Right kidney (tissue), 9 donors: ENCODE measurements at places on chromosomes 13 and 19.

- no peak for DNase-seq
These were observed 157.7 kb downstream of the ATP8A2 start for GRCh38 chr13:25529425-25529824.

DNA sequence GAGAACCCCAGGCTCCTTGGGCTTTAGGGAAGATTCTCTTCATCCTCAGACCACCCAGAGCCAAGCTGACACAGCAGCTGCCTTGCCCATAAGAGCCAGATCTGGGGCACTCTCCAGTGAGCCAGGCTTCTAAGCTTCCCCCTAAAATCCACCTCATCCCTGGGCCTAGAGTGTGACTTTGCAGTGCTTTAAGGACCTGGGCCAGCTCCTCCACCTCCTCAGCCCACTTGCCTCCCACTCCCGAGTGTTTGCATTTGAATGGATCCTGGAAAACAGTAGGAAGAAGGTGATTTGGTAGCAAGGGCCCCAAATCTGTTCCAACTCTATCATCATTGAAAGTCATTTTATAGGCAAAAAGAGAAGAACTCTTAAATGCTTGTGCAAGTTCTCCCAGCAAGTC is 108.7 kb upstream of the UBL3 start:
- DNase-seq = no peak

DNA sequence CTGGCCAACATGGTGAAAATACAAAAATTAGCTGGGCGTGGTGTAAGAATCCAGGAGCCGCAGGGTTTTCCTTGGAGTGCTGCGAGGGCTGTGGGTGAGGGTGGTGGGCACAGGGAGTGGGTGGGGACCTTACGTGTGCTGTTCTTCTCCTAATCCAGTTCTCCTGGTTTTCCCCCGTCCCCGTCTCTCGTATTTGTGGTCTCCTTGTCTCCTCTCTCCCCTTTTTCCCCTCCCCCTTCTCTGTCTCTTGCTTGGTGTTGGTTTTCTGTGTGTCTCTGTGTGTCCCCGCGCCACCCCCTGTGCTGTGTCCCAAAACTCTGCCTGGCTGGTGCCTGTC is 1.7 kb downstream of the SELENOW start:
- no peak for DNase-seq

DNA sequence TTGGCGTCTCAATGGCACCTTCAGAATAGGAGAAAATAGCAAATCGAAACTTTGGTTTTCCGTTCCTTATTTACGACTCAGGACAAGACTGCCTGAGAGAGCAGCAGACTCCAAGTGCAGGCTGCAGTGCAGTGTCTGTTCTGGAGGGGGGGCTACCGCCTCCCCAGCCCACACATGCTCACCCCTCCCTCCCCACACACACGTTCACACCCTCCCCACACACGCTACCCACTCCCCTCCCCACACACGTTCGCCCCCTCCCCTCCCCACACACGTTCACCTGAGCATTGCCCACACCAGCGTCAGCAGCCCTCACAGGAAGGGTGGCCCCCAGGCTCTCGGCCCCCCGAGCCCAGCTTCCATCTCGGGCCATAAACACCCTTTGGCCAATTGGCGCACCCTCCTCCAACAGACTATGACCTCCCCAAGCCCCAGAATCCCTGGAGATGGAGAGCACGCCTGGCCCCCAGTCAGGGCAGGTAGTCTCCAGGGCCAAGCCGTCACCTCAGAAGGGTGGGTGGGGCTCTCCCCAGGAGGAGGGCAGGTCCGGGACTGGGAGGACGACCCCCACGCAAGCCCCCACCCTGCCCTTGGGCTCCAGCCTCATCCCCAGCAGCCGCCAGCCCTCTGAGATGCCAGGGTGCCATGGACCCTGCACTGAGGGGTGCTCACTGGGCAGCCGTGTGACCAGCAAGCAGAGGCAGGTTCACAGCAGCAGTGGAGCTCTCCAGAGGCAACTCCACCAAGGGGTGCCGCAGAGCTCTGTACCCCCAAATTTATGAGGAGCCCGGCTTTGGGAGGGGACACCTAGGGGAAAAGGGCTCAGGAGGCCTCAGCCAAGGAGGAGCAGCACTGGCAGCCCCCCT is 27.5 kb downstream of the RASA3 start:
- DNase-seq = no peak

- DNase-seq = no peak
These were observed 49.3 kb upstream of the FREM2 start for GRCh38 chr13:38637576-38637975.

GRCh38 chr19:7304200-7304599 is 10.0 kb upstream of the INSR start:
- no peak for DNase-seq

DNA sequence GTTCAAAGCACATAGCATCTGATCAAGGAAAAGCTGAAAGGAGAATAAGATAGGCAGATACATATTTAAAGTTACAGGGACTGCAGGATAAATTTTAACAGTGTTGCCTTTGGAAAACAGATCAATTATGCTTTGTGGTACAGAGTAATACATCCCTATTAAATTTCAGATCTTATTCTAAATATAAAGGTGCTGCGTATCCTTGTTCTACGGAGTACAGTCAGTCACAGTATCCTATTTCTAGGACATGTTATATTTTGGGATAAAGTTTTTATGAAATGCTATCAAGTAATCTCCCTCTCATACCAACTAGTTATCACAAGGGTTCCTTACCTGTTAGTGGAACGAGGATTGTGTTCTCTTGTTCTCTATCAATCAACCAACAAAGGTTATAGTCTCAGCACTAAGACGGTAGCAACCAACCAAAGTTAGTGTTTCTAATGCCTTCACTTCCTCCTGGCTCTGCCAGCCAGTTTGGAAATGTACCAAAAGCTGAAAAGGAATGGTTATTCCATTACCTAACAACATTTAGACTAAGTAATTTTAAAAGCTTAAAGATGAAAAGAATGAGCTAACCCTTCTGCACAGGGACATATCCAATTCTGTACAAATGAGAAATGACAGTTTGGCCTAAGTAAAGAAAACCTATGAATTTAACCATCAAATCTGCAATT is 35.2 kb downstream of the TSC22D1 start:
- no peak for DNase-seq

GRCh38 chr19:31436121-31436776 is 87.0 kb upstream of the TSHZ3 start:
- DNase-seq = no peak

DNA sequence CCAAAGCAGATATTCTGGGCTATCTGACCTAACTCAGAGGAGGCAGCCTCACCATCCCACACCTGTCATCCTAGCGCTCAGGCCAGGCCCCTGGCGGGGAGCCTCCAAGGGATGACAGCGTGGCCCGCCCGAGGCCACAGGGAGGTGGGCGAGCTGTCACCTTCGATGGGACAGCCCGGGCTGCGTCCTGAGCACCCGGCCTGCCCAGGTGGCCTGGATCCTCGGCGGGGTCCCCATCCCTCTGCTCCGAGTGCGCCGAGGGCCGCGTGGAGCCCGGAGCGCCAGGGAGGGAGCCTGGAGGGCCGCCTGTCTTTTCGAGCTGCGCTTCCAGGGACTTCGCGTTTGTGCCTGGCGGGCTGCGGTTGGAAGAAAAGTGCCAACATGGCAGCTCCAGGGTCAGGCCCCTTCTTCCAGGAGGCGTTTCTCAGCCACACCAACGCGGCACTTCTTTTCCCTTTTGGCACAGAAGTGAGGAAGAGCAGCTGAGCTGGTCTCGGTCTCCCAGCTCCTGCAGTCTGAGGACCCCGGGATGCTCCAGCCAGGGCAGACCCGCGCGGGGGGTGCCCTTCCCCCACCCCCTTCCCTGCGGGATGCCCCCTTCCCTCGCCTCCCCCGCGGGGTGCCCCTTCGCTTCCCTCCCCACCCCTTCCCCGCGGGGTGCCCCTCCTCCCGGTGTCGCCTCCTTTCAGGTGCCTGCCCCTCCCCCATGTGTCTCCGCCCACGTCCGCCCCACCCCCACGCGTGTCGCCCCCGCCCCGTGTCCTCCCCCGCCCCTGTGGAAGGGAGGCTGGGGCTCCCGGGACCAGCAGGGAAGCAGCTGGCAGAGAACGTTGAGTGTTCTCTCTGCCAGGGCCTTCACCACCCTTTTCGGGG is 42.3 kb downstream of the GJA3 start:
- DNase-seq = peak; percentile 84

DNA sequence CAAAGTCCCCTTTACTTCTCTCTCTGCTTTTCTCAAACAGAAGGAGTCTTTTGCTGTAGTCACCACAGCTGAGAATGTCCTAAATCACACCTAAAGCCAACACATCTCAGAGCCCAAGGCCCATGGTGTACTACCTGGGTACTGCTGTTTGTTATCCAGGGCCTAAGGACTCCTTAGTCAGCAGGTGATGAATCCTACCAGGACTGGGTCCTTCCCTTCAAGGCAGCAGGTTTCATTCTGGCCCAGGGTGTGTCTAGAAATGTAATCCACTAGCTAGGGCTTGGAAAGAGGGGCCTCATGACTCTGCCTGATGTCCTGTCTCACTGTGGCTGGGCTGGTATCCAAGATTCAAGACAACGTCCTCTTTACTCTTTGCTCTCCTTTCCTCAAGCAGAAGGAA is 36.2 kb upstream of the ENOX1 start:
- DNase-seq = no peak

GRCh38 chr19:48738557-48739403 is 1.6 kb downstream of the RASIP1 start:
- DNase-seq = peak; percentile 83

- no peak for DNase-seq
These were observed 40.6 kb upstream of the DGKH start for GRCh38 chr13:42007844-42008243.

DNA sequence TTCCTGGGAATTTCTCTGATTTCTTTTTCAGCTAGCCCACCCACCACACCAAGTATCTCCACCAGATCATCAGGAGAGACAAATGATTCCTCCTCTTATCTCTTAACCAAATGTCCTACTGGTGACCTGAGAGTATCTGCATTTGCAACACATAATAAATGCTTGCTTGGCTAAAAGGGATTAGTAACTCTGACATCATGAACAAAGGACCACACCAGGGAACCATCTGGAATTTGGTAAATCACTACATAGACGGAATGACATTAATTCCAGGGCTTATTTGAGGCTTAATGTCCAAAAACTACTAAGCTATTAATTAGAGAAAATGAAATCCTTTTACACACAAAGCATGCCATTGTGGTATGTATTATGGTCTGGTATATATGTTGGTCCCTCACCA is 139.0 kb downstream of the RAP2A start:
- DNase-seq = no peak

DNA sequence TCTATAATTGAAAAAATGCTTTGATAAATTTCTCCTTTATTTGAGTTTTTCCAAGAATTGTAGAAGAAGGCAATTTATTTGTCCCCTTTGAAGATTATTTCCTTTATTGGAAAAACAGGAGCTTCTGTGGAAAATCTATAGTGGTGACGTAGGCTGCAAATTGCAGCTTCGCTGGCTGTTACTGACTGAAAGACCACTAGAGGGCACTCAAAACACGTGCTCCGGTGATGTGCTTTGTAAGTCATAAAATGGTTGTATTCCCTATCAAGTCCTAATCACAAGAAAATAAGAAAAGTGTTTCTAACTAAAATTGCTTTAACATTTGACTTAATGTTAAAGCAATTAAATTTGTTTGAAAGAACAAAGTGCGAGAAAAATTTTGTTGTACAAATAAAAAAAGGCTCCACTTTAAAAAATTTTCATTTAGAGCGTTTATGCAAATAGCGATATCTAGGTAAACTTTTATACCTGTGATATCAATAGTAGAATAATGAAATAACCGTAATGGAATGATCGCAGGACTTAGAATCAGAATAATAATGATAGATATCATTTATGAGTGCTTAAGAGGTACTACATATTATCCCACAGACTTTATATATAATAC is 638.2 kb upstream of the SPRY2 start:
- no peak for DNase-seq

DNA sequence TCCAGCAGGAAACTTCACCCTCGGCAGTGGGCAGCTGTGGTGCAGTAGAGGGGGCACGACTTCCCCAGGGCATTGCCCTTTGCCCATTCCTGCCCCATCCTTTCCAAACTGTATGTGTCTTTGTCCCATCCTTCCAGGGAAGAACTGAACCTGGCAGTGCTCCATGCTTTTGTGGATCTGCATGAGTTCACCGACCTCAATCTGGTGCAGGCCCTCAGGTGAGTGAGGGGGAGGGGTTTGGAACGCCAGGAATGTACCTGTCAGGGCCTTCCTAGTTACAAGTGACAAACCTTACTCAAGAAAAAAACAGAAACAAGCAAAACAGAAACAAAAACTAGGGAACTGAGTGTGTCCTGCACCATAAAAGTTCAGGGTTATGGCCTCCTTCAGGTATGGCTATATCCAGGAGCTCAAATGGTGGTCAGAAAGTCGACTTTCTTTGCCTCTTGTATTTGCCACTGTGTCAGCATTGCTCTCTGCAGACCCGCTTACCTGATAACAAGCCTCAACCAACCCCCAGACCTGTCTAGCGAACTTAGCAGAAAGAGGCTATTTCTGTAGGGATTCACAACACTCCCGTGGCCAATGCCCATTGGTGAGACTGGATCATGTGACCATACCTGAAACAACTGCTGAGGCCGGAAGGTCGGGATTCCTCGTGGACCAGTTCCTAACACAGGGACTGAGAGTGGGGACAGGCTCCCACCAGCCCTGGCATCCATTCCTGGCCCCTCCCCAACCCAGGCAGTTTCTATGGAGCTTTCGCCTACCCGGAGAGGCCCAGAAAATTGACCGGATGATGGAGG is 4.2 kb downstream of the CYTH2 start:
- DNase-seq = no peak

DNA sequence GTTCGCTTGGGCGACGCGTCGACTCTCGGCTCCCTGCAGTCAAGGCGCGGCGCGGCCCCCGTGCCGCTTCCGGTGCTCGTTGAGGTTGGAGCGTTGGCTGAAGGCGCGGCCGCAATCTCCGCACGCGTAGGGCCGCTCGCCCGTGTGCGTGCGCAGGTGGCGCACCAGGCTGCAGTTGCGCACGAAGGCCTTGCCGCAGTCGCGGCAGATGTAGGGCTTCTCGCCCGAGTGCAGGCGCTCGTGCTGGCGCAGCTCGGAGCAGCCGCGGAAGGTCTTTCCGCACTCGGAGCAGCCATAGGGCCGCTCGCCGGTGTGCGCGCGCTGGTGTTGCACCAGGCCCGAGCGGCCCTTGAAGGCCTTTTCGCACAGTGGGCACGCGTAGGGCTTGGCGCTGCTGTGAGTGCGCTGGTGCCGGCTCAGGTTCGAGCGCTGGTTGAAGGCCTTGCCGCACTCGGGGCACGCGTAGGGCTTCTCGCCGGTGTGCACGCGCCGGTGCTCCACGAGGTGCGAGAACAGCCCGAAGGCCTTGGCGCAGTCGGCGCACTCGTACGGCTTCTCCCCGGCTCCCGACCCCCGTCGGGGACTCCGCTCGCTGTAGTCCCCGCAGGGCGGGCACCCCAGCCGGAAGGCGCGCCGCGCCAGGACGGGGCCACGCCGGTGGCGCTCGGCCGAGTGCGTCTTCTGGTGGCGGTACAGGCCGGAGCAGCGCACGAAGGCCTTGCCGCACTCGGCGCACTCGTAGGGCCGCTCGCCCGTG is 5.3 kb upstream of the ZNF497 start:
- no peak for DNase-seq

DNA sequence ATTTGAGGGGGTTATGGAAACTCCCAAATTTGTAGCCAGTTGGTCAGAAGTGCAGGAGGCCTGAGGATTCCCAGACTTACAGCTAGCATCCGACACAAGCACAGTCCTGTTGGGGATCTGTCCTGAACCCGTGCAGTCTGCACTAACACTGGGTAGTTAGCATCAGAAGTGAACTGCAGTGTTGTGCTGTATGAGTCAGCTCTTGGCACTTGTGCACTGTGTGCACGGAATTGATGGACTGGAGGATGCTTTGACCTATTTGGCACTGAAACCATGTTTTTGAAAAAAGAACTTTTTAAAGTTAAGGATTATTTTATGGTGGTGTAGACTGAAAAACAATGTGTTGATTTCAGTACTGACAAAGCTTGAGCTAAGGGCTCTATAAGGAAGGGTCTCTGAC is 279.0 kb downstream of the NHLRC3 start:
- no peak for DNase-seq

GRCh38 chr13:73809561-73809960 is 324.6 kb downstream of the KLF12 start:
- DNase-seq = no peak
